Right ventricle myocardium superior (tissue), 1 donor: ENCODE measurements at places on chromosomes 16 and 17.
A peak's percentile ranks its signal among the peaks of the same experiment; 100 is the strongest.

GRCh38 chr16:72856797-72857196, 191.1 kb downstream of the ZFHX3 start:
- no peak for DNase-seq

DNA sequence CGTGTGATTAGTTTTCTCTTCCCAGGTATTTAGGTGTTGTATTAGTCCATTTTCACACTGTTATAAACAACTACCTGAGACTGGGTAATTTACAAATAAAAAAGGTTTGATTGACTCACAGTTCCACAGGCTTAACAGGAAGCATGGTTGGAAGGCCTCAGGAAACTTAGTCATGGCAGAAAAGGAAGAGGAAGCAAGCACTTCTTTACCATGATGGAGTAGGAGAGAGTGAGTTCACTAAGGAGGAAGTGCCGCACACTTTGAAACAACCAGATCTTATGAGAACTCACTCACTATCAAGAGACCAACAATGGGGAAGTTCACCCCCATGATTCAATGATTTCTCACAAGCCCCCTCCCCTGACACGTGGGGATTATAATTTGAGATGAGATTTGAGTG, 1343.7 kb upstream of the GOT2 start:
- DNase-seq = no peak

- DNase-seq = peak; percentile 80
Measured at GRCh38 chr16:89860747-89861304, 12.6 kb upstream of the TCF25 start.

GRCh38 chr17:75402026-75402425, 3.5 kb downstream of the GRB2 start:
- no peak for DNase-seq

- no peak for DNase-seq
Measured at GRCh38 chr17:32348483-32348800, 1.5 kb upstream of the ZNF207 start.

GRCh38 chr16:25751230-25751835, 59.6 kb downstream of the HS3ST4 start:
- no peak for DNase-seq

GRCh38 chr16:27383556-27384243, 18.3 kb upstream of the IL21R start:
- peak; percentile 72 for DNase-seq

DNA sequence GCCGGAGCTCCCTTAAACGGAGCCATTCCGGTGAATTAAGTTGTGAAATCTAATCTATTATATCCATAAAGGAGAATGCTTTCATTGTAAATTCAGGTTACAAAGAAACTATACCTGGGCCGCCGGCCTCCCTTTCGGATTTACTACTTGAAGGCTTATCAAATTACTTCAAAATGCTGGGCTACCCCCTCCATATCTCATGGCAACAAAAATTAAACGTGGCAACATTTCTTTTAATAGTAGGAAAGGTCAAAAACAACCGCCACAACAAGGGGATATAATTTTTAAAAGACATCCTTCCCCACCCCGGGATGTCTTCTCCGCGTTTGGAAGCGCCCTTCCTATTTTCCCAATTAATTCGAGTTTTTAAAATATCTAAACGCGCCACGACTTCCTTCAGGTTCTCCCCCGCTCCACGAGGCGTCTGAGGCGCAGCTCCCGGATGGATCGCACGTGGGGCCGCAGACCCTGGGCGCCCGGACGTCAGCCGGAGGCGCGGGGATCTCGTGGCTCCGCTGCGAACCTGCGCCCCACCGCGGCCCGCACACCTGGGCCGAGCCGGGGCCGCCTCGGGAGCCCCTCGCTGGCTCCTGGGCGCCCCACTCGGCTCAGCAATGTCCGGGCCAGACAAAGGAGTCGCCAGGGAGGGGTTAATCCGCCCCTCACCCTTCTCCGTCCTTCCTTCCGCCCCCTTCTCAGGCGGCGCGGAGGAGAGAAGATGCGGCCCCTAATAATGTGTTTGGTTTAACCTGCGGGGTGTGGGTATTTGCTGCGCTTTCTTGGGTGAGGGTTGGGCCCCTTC, 47.4 kb upstream of the SLC38A10 start:
- DNase-seq = no peak

- DNase-seq = peak; percentile 70
Measured at GRCh38 chr17:29176558-29177351, 3.4 kb downstream of the MYO18A start.

DNA sequence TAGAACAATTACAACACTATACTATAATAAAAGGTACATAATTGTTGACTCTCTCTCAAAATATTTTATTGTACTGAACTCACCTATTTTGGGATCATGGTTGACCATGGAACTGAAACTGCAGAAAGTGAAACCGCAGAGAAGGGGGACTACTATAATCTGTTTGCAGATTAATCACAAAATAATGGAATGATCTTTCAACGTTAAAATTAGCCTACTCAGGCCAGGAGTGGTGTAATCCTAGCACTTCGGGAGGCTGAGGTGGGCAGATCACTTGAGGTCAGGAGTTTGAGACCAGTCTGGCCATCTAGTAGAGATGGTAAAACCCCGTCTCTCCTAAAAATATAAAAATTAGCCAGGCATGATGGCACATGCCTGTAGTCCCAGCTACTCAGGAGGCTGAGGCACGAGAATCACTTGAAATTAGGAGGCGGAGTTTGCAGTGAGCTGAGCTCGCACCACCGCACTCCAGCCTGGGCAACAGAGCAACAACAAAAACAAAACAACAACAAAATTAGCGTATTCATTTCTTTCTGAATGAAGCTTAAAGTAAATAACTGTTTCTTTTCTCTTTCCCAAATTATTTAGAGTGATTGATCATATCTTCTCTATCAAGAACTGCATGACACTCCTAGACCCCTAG, 45.6 kb downstream of the IKZF3 start:
- no peak for DNase-seq

GRCh38 chr17:56108811-56109284, 44.4 kb upstream of the ANKFN1 start:
- no peak for DNase-seq

GRCh38 chr17:77516902-77517301, 376.1 kb downstream of the SEC14L1 start:
- no peak for DNase-seq

GRCh38 chr17:18185832-18186626, 2.4 kb downstream of the ALKBH5 start:
- no peak for DNase-seq

GRCh38 chr16:67372664-67373063, 20.6 kb downstream of the TPPP3 start:
- no peak for DNase-seq

DNA sequence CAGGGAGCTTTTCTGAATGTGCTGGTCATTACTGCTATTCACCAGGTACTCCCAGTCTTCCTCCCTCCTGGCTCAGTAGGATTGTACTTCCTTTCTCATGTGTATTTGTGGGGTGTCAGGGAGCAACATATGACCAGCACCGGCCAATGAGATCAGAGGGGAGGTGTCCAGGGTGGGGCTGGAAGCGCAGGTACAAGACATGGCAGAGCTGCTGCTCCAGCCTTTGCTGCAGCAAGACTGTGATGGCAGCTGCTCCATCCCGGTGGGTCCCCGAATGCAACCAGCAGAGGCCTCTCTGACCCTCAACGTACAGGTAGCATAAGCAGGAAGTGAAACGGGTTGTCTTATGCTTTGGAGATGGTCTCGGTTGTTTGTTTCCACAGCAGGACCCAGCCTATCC, 53.8 kb upstream of the CACNG5 start:
- no peak for DNase-seq

DNA sequence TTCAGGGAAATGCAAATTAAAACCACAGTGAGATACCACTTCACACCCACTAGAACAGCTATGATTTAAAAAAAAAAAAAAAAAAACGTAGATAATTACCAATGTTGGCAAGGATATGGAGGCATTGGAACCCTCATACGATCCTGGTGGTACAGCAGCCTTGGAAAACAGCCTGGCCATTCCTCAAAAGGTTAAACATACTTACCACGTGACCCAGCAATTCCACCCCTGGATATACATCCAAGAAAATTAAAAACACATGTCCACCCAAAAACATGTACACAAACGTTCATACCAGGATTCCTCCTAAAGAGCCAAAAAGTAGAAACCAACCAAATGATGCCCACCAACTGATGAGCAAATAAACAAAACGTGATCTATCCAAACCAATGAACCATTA, 68.1 kb downstream of the GAS7 start:
- no peak for DNase-seq

- DNase-seq = no peak
Measured at GRCh38 chr16:66298006-66298405, 68.5 kb upstream of the CDH5 start.

DNA sequence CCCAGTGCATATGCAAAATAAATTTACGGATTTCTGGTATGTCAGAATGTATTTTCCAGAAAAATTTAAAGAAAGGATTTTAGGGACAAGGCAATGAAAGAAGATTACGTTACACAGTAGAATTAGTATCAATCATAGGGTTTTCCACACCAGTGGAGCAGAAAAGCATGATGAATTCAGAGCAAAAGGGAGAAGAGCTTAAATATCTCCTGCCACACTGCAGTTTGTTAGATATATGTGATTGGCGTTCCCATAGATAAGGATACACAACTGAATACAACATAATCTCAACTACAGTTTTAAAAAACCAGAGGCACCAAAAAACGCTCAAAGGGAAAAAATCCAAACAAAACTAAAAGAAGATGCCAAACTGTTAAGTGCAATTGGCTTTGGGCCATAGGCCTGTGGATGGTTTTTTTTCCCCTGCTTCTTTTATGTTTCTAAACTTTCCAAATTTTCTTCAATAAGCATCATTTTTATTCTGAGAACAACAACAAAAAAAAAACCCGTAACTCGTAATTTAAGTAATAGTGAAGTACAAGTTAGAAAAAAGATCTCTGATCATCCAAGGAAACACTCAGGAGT, 22.3 kb downstream of the MARF1 start:
- DNase-seq = no peak

DNA sequence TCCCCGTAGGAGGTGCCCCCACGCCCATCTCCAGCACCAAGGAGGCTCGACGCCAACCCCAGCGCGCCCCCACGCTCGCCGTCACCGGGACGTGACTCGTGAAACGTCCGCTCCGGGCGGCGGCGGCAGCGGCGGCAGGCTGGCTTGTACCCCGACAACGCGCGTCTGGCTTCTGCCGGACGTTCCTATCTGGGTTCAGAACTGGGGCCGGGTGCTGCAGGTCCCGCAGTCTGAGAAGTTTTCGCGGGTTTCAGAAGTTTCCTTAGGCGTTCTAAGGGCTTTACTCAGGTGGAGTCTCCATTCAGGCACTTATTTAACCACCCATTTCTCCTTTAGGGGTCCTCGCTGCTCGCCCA, 672 bp upstream of the ALKBH5 start:
- peak; percentile 94 for DNase-seq

- DNase-seq = no peak
Measured at GRCh38 chr17:9228408-9229159, 207.3 kb downstream of the NTN1 start.

GRCh38 chr16:62130101-62130500, 93.9 kb upstream of the CDH8 start:
- DNase-seq = no peak

GRCh38 chr17:75205793-75206163, 299 bp downstream of the NUP85 start:
- no peak for DNase-seq

GRCh38 chr16:19316846-19317245, 31.3 kb downstream of the CLEC19A start:
- no peak for DNase-seq

DNA sequence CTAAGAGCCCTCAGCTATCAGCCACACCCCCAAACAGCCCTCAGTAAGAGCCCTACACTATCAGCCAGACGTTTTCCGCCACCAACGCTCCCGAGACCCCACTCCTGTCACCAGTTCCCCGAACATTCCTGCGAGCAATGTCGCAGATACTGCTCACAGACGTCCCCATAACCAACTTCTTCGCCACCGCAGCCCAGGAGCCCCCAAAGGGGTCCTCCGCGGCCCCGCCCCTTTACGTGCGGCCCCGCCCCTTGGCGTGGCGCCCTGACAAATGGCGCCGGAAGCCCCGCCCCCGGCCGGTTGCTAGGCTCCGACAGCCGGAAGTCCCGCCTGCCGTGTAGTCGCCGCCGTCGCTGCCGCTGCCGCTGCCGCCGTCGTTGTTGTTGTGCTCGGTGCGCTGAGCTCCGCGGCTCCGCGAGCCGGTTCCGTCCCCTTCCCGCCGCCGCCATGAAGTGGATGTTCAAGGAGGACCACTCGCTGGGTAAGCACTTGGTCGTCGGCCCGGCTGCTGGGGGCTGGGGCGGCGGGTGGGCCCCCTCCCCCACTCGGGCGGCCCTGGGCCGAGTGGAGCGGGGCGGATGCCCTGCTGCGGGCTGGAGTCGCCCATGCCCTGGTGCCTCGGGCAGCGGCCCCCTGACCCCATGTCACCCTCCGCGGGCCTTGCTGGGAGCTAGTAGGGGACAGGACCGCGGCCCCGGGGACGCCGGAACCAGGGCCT, at the start of gene GABARAPL2:
GABARAPL2 (plus strand) TSS at position 340 of the 718 bp plus-strand sequence; CDS start at position 448, 108 bp downstream.
- peak; percentile 91 for DNase-seq

GRCh38 chr16:2663553-2664546, 18.5 kb upstream of the KCTD5 start:
- DNase-seq = no peak

GRCh38 chr17:76394166-76394565, 9.8 kb downstream of the SPHK1 start:
- DNase-seq = no peak

DNA sequence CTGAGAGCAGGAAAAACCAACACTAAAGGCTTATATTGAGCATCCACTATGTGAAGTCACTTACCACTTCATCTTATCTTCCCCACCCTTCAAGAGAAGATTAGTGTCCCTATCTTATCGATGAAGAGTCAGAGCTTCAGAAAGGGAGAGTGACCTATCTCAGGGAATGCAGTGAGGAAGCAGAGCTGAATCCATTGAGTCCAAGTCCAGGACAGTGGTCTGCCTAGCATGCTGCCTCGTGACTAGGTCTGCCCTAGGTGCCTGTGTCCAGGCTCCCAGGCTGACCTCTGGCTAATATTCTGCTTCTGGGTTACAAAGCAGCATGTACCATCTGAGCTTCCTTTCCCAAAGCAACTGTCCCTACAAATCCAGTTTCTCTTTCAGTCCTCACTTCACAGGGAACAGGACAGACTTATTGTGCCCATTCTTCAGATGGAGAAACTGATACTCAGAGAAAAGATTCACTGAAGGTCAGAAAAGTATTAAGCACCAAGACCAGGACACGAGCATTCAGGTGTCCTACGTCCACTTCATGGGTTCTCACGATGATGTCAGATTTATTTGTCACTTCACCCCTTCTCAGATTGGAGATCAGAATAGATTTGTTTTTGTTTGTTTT, 13.3 kb upstream of the FZD2 start:
- DNase-seq = no peak

DNA sequence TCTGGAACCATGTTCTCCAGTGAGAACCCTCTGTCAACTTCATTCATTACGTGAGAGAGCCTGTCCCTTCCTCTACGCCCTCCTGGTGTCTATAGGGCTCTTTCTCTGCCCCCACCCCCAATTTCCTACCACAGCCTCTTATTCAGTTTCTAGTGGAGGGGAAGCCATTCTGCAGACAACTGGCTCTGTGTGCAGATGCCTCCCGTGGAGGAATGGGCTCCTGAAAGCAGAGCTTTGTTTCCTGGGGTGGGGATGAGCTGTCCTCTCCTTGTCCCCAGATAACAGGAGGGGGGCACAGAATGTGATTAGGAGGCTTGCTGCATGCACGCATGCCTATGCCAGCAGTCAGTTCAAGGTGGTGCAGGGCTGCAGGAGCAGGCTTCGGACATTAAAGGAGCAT, 31.6 kb downstream of the MMP15 start:
- DNase-seq = no peak
